ENCODE measurements at places on chromosomes 3 and 15.

DNA sequence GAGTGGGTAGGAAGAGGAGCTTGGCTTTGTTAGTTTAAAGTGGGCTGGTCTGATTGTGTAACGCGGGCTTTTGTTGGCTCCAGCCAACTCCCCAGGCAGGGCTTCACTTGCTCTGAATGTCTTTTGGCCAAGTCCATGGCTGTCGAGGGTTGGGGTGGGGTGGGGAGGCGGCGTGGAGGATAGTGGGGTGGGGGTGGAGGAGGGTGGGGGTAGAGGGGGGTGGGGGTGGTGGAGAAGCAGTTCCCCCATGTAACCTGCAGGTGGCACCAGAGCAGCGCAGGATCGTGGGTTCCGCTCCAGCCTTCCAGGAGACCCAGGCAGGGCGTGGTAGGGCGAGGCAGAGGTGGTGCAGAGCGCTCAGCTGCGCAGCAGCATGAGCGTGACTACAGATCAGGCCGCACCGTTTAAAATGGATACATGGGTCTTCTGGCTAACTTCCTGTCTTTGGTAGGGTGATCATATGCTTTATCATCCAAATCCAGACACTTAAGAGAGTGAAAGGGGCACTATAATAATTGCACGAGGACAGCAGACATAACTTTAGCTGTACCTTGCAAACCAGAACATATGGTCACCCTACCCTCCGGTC, 28.3 kb downstream of the GOLGA6A start:
- peak; percentile 34 for DNase-seq

DNA sequence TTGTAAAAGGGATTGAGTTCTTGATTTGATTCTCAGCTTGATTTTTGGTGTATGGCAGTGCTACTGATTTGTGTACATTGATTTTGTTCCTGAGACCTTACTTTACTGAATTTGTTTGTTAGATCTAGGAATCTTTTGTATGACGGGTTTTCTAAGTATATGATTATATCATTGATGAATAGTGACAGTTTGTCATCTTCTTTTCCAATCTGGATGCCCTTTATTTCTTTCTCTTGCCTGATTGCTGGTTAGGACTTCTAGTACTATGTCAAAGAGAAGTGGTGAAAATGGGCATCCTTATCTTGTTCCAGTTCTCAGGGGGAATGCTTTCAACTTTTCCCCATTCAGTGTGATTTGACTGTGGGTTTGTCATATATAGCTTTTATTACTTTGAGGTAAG, 103.0 kb downstream of the DOCK3 start:
- no peak for DNase-seq

GRCh38 chr3:37218206-37218605, 43.8 kb upstream of the LRRFIP2 start:
- DNase-seq, result no peak

DNA sequence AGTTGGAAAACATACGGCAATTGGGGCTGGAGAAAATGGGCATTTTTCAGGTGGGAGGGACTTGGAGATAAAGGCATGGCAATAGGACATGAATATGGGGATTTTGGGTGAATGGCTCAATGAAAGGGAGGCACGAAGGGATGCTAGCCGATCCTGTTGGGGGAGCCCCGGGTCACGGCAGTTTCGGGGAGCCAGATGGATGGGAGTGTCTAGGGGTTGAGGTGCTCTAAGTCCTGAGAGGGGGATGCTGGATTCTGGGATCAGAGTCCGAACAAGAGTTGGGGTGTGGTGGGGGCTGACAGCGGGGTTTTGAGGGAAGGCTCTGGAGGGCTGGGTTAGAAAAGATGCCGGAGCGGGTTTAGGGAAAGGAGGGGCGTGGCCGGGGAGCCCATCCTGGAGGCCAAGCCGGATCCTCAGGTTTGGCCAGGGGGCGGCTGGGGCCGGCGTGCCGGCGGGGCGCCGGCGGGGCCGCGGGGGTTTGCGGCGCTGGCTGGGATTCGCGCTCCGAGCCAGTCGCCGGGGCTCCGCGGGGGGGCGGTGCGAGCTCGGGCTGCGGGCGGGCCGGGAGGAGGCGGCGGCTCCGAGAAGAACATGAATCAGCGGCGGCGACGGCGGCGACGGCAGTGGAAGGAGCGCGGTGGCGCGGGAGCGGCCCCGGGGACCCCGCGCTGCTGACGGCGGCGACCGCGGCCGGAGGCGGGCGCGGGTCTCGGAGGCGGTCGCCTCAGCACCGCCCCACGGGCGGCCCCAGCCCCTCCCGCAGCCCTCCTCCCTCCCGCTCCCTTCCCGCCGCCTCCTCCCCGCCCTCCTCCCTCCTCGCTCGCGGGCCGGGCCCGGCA, at the start of gene TYRO3:
Gene TYRO3, plus strand, starts transcription at position 813 of the 839 bp plus-strand sequence. CDS start 46 bp downstream, outside the sequence.
- no peak for DNase-seq

GRCh38 chr3:63324621-63325020, 46.5 kb downstream of the SYNPR start:
- DNase-seq, result no peak

- DNase-seq, result no peak
These were observed 183.4 kb downstream of the KLF13 start for GRCh38 chr15:31510057-31510456.

DNA sequence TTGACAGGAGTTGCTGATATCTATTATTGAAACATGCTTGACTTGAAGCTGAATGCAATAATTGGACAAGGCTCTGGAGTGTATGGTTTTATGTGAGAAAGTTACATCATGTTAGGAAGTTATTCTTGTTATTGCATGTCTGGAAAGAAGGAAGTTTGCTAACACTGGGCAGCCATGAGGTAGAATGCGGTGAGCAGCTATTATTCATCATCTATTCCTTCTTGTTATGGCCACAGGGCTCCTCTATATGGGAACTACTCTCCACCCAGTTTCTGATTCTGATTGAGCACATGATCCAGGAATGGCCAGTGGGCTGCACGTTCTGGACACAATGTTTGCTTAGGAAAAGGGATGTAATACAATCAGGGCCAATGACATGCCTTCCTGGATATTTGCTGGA, 37.8 kb upstream of the SCN5A start:
- DNase-seq, result no peak

DNA sequence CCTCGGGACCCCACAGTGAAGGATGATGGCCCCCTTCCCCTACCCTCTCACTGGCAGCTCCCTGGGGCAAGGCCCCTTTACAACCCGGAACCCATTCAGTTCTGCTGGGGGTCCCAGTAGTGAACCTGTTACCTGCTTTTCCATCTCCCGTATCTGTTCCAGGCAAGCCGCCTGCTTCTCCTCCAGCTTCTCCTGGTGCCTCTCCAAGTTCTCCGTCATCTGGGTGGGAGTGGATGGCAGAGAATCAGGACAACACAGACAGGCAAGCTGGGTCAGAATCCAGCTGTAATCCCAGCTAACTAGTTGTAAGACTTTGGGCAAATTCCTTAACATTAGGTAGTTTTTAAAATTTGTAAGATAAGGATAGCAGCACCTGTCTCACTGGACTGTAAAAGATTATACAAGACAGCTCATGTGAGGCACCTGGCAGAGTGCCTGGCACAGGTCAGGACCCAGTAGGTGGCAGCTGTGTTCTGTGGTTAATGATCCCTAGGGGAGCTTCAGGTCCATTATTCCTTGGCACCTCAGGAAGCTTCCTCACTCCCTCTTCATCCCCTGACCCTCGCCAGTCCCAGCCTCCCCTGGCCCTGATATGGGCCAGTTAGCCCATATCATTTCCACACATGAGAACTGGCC, 6.4 kb upstream of the ANKRD63 start:
- no peak for DNase-seq

- DNase-seq, result no peak
These were observed 46.5 kb downstream of the BSN start for GRCh38 chr3:49600781-49601180.

- DNase-seq, result no peak
These were observed 76.6 kb upstream of the PTX3 start for GRCh38 chr3:157360044-157360443.

DNA sequence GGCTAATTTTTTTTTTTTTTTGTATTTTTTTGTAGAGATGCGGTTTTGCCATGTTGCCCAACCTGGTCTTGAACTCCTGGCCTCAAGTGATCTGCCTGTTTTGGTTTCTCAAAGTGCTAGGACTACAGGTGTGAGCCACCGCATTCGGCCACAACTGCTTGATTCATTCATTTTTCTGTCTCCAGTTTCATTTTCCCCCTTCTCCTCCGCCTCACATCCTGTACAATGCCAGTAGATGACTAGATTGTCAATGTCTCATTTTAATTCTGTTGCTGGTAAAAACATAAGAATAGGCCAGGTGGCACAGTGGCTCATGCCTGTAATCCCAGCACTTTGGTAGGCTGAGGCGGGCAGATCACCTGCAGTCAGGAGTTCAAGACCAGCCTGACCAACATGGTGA, 12.0 kb upstream of the ZNF592 start:
- DNase-seq, result no peak

GRCh38 chr15:64643685-64644084, 131.7 kb downstream of the RBPMS2 start:
- DNase-seq, result no peak

GRCh38 chr15:26280281-26280680, 417.2 kb upstream of the ATP10A start:
- DNase-seq, result no peak

DNA sequence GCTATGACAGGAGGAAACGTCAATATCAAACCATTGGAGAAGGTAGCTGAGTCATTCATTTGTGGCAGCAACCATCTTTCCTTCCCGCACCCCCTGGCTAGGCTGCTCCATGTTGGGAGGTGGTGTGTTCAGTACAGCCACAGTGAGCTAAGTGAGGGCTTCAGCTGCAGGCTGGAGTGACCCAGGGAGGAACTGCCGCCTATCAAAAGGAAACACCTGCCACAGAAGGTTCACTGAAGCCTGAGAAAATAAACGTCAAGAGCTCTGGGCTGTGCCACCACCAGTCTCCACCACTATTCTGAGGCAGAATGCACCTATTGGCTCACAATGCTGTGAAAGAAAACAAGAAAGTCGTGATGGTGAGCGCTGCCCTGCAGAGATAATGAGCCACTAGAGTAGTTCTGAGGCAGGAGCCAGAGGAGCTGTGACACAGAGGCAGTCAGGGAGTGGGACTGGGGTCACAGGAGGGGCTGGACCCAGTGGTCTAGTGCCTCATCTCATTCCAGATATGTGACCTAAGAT, 34.8 kb upstream of the CD47 start:
- DNase-seq, result peak; percentile 42

GRCh38 chr3:63976872-63977200, 46.5 kb downstream of the PSMD6 start:
- no peak for DNase-seq

DNA sequence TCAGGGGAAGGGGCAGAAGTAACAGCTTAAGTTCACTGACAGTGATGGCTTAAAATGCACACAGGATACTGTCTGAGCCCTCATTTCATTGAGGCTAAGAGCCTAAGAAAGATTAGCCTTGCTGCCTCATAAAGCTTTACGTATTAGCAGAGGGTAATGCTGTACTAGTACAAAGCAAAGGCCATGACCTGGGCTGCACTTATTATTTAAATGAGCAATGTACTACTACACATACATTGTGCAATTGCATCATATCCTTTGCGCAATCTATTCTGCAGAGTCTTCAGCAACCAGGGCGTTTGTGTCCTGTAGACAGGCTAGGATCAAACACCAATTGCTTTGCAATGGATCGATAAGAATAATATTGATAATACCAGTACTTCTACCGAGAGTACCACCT, 221.8 kb downstream of the TPRG1 start:
- DNase-seq, result no peak

DNA sequence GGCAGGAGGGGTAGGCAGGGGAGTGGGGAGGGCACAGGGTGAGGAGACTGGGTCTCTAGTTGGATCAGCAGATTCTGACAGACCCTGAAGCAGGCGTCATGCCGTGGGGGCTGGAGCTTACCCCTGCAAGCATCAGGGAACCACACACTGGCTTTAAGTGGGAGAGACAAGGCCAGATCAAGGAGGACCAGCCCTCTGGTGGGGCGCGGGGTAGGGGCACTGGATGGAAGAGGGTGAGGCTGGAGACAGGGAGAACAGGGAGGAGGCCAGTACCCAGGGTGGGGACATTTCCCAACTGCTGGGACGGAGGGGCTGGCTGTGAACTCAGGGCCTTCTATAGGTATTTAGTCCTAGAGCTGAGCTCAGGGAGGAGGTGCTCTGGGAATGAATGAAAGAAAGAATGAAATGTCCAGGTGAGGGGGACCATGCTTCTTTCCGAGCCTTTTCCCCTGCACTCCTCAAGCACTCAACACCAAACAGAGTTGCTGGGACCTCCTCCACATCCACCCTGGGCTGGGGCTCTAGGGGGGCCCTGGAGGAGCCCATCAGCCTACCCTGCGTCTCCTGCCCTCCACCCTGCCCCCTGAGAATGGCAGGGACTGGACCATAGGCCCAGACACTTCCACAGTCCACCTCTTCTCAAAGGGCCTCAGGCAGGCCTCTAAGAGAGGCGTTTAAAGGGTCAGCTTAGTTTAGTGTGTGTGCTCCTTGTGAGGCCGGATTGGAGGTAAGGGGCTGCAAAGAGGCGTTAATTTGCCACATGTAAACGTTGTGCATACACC, 49.0 kb upstream of the FGD5 start:
- DNase-seq, result no peak

- DNase-seq, result peak; percentile 59
These were observed 4.0 kb downstream of the CCDC51 start for GRCh38 chr3:48435774-48436476.

- DNase-seq, result no peak
These were observed 65.7 kb downstream of the RLBP1 start for GRCh38 chr15:89155656-89156055.

- DNase-seq, result no peak
These were observed 38.7 kb upstream of the CA12 start for GRCh38 chr15:63420333-63420747.

GRCh38 chr3:10512687-10513086, 7.3 kb upstream of the ATP2B2 start:
- no peak for DNase-seq

DNA sequence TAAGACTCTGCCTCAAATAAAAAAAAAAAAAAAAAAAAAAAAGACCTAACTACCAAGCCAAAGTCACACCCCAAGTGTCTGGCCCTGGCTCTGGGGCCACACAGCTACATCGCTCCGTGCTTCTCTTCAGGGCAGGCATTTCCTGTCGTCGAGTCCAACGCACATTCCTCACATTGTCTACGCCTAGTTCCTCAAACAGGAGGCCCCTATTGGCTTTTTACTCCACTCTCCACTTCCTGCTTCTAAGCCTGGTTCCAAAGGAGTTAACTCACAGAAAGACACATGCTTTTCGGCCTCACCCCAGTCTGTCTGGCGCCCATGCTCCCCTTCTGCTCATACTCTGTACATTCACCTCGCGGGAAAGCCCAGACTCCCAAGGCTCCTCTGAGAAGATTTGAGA, 28.8 kb downstream of the KNG1 start:
- no peak for DNase-seq

DNA sequence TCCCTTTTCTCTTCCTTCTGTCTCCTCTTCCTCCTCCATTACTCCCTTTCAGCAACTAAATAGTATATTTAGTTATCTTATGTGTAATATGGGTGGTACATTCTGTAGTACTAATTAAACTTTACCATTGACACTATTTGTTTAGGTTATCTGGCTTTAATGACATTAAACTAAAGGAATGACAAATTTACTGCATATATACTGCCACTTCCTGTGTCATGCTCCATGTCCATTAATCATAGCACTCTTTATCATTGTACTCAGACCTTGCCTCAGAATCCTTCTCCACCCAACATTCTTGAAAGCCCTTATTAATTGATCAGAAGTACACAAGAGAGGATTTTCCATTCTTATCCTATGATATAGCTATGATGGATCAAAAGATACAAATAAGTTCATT, 244.2 kb downstream of the NAALADL2 start:
- no peak for DNase-seq
